ENCODE measurements at places on chromosomes 6 and 20.

- no peak for DNase-seq
Observed at GRCh38 chr6:63708631-63709030, 73.0 kb downstream of the PHF3 start.

GRCh38 chr20:32896521-32897280 is 38.0 kb downstream of the EFCAB8 start:
- no peak for DNase-seq

DNA sequence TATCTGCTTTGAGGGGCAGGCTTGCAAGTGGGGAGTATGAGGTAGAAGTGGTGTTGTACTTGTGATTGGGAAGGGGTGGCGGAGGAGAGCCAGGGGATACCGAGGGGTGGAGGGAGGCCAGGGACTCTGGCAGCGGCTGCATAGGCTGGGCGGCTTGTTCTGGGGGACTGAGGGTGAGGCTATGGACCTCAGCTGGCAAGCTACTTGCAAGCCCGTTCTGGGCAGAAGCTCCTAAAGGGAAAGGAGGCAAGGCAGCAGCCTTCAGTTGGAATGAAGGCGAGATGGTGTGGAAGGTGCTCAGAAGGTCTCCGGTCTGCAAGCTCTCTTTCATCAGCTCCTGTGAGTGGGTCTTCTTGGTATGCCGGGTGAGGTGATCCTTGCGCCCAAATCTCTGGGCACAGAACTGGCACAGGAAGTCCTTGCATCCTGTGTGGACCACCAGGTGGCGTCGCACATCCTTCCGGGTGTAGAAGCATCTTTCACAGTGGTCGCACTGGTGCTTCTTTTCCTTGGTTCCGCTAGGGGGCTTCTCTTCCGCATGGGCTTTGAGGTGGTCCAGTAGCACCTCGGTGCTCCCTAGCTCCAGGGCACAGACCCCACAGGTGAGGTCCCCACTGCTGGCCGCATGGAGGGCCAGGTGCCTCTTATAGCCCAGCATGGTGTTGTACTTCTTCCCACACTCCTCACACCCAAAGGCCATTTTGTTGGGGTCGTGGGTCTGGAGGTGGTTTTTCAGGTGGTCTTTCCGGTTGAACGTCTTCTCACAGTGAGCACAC is 66.0 kb downstream of the PLAGL1 start:
- no peak for DNase-seq

GRCh38 chr20:18585134-18585533 is 2.7 kb upstream of the DTD1 start:
- DNase-seq, result no peak

DNA sequence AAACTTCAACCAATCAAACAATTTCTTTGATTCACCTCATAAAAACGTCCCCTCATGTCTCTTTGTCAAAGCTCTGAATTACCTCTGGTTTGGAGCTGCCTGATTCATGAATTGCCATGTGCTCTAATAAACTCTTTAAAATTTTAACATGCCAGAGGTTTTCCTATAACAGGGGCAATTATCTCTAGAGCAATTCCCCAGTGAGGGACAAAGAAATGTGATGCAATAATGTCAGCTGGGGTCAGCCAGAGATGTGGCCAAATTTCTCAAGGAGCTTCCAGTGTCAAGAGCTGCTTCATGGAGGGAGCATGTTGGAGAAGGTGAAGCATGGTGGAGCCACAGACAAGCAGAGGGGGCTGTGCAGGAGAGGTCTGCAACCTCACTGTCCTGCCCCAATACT is 38.7 kb upstream of the RFPL4B start:
- no peak for DNase-seq

- no peak for DNase-seq
Observed at GRCh38 chr20:42442716-42443115, 747.0 kb downstream of the PTPRT start.

- no peak for DNase-seq
Observed at GRCh38 chr20:14717134-14717999, 380.0 kb upstream of the FLRT3 start.

- DNase-seq, result no peak
Observed at GRCh38 chr6:125232466-125232865, 69.3 kb downstream of the HDDC2 start.

DNA sequence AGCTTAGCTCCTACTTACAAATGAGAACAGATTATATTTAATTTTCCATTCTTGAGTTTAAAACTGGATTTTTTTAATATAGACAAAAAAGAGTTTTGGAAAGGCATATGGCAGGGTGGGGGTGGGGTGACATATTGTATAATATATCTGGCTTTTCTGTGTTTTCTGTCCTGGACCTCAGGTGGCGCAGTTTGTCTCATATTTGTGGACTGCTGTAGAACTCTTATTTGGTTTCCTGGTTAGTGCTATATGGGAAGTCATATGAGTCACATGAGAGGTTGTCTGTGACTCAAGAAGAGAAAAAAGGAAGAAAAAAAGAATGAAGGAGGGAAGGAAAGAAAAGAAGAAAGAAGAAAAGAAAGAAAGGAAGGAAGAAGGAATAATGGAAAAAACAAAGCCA is 131.8 kb downstream of the CLVS2 start:
- DNase-seq, result no peak

GRCh38 chr20:1184638-1185315 is at the start of gene TMEM74B:
TSS of gene TMEM74B (minus strand) at chr20:1184981. CDS start at chr20:1183801, 1,180 bp downstream.
- DNase-seq, result no peak

- DNase-seq, result no peak
Observed at GRCh38 chr20:37228656-37229055, 33.0 kb downstream of the GHRH start.

GRCh38 chr6:20978151-20978614 is 443.9 kb downstream of the CDKAL1 start:
- DNase-seq, result no peak

DNA sequence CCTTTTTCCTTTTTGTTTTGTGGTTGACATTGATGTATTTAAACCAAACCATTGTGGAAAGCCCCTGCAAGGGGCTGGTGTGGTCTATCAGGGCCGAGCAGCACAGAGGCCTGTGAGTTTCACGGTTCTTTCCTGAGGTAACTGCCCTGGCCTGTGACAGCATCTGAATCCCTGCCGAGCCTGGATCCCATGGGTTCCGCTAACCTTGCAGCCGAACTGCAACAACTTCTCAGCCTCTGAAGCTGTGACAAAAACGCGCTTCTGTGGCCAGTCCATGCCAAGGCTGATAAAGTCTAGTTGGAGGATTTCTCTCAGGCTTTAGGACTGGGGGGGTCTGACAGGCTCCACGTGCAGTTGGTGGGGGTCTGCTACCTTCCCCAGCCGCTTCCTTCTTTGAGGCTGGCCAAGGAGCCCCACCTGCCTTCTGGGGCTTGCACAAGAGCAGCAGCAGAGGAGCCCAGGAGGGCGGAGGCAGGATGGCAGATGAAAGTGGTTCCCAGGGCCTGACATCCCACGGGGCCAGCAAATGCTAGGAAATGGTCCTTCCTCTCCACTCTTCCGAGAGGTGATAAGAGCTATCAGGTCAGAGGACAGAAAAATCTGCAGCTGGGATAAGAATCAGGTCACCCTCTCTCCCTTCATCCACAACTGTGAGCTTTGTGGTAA is 150.9 kb downstream of the PREX1 start:
- no peak for DNase-seq

GRCh38 chr6:127420556-127420955 is 38.6 kb downstream of the KIAA0408 start:
- DNase-seq, result no peak

GRCh38 chr20:16215041-16215440 is 358.2 kb downstream of the KIF16B start:
- DNase-seq, result no peak
